Hepatic stellate cell (primary cell): ENCODE measurements at places on chromosomes 2 and 18.

DNA sequence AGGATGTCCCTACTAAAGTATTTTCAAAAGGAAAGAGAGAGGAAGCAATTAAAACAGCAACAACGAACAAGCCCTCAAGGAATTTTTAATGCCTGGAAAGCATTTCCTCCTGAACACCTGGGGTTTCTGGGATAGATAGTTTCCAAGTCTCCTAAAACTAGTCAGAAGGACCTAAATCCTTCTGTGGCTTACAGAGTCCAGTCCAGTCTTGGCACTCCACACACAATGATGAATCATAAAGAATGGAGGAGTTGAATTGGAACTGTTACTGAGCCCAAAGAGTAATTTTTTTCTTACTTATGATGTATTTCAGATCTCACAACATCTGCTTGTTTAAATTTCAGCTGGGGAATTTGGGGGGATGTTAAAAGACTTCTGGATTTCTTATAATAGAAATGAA lies 144.6 kb upstream of the SETBP1 start:
- peak; percentile 1 for DNase-seq

GRCh38 chr2:118668431-118669424 lies 178.7 kb downstream of the EN1 start:
- DNase-seq = peak; percentile 55

GRCh38 chr2:64865831-64866345 lies 123.3 kb upstream of the SLC1A4 start:
- DNase-seq = no peak

- DNase-seq = no peak
These were observed 53.4 kb downstream of the SPIRE1 start for GRCh38 chr18:12604445-12605007.

- DNase-seq = no peak
These were observed 153.3 kb downstream of the ZNF236 start for GRCh38 chr18:76975577-76976110.

DNA sequence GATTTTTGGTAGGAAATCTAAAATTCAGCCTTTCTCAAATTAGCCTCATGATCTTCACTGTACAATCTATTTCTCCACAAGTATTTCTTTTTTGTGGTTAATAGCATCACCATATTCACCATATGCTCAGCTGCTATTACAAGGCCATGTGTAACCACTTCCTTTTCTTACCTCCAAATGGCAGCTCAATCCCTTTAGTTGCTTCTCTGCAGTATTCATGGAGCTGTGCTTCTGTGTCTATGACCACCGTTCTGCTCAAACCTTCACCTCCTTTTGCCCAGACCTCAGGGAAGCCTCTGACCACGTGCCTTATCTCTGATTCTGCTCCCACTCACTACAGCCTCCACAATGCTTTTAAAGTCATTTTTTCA lies 126.7 kb upstream of the TMEM200C start:
- DNase-seq = no peak

- no peak for DNase-seq
These were observed 2.5 kb upstream of the EGR4 start for GRCh38 chr2:73295751-73296400.

DNA sequence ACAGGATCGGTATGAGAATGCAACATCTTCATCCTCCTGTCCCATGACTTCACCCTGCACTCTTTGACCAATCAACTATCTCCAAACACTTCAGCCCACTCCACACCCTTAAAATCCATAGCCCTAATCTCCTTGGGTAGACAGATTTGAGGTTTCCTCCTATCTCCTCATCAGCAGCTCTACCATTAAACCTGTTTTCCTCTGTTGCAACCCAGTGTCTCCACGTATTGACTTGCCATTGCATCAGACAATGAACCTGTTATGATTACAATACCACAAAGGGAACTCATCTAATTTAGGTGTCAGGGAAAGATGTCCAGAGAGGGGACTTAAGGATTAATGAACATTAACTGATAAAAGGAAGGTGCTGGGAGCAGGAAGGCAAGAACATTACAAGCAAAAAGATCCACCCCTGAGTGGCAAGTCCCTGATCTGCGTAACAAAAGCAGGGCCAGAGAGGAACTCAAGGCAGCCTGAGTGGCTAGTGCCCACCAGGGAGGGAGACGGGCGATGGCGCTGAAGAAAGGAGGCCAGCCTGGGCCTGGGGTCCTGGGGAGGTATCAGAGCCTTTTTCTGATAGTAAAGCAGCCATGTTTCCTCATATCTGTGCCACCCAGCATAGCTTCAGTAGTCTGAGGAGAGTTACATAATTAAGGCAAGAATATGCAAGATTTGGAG lies 44.6 kb downstream of the AKAIN1 start:
- DNase-seq = no peak

DNA sequence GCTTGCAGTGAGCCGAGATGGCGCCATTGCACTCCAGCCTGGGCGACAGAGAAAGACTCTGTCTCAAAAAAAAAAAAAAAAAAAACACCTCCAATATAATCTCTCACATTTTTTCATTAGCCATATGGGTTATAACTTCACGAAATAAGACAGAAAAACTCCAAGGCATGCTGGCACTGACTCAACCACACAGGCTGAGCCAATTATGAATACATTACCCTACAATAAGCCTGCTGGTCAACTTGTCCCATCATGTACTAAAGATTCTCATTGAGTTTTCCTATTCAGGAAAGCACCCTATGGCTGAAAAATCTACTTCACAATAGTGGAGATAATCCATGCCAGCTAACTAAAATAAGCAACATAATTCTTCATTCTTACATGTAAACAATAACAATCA lies 12.8 kb upstream of the MAP3K20 start:
- no peak for DNase-seq

GRCh38 chr2:84938194-84938879 lies 32.6 kb upstream of the KCMF1 start:
- no peak for DNase-seq

DNA sequence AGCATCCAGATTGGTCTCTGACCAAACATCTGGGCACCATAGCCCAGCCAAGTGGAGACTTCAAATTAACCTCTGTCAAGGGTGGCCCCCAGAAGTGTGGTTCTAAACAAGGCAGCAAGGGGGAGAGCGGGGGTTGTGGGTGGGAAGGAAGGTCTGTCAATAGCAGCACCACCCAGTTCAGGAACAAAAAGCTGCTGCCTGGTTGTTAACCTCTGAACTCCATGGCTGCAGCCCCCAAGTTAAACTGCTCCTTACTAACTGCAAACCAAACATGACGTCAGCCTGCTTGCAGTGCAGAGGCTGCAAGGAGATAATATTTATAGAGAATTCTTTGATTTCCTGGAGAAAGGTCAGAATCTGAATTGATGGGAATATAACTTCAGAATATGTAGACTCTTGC lies 76.5 kb downstream of the ARL4C start:
- no peak for DNase-seq

DNA sequence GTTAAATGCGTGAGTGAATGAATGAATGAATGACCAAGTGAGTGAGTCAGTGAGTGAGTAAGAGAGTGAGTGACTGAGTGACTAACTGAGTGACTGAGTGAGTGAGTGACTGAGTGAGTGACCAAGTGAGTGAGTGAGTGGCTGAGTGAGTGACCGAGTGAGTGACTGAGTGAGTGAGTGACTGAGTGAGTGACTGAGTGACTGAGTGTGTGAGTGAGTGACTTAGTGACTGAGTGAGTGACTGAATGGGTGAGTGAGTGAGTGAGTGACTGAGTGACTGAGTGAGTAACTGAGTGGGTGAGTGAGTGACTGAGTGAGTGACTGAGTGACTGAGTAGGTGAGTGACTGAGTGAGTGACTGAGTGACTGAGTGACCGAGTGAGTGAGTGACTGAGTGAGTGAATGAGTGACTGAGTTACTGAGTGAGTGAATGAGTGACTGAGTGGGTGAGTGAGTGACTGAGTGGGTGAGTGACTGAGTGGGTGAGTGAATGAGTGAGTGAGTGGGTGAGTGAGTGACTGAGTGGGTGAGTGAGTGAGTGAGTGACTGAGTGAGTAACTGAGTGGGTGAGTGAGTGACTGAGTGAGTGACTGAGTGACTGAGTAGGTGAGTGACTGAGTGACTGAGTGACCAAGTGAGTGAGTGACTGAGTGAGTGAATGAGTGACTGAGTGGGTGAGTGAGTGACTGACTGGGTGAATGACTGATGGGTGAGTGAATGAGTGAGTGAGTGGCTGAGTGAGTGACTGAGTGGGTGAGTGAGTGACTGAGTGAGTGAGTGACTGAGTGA lies 11.3 kb downstream of the MAL start:
- DNase-seq = no peak

DNA sequence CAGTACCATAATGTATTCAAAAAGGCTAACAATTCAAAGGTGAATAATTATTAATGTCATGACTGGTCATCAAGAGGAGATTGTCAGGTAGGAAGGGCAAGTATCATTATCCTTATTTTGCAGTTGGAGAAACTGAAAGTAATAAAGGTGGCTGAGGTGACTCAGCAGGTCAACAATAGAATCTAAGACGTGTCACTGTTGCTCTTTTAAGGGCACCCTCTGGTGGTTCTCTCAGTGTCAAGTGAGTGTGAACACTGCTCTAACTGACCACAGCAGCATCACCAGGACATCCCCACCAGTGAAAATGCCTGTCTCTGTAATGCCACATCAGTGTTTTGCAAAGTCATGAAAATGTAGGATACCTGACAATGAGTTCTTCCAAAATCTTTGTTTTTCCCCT lies 69.7 kb downstream of the DCC start:
- DNase-seq = no peak

- DNase-seq = no peak
These were observed 61.7 kb downstream of the LYPD1 start for GRCh38 chr2:132608311-132608710.

GRCh38 chr18:286515-287310 lies 18.9 kb upstream of the THOC1 start:
- DNase-seq = no peak

GRCh38 chr2:187689372-187689771 lies 135.1 kb upstream of the TFPI start:
- DNase-seq = peak; percentile 3
